ENCODE measurements at places on chromosomes 4 and X. TPM values are rescaled to one million over a fixed set of nuclear protein-coding genes. Genes with fewer than 3 reads are reported as not detected.

The KIF4A gene
- total RNA-seq = 0.20 TPM

The WAS gene
- total RNA-seq = 105 TPM

The CLGN gene
- total RNA-seq = not detected

The SATL1 gene
- not detected for total RNA-seq

The NEXMIF gene
- total RNA-seq = 3.7 TPM

The HSFX4 gene
- not detected for total RNA-seq

The CASP6 gene
- total RNA-seq = 14.2 TPM

The P2RY10 gene
- 47.6 TPM for total RNA-seq

The IL2RG gene
- total RNA-seq = 330 TPM

The FRAS1 gene
- total RNA-seq = not detected

The CHIC1 gene
- total RNA-seq = 17.3 TPM

The AR gene
- total RNA-seq = 0.03 TPM

The ITIH6 gene
- not detected for total RNA-seq

The TRIM2 gene
- 2.3 TPM for total RNA-seq

The LINC00632 gene
- 2.4 TPM for total RNA-seq

The ZNF518B gene
- total RNA-seq = 25.7 TPM

The DNAAF6 gene
- not detected for total RNA-seq

The GYPB gene
- not detected for total RNA-seq

The ADH6 gene
- total RNA-seq = not detected

The FHDC1 gene
- total RNA-seq = 0.11 TPM

The SEPSECS gene
- 17.2 TPM for total RNA-seq

The CENPC gene
- total RNA-seq = 64.8 TPM

The PPP1R2C gene
- total RNA-seq = not detected

The CDKL5 gene
- total RNA-seq = 5.8 TPM

The KDR gene
- not detected for total RNA-seq

The CT45A8 gene
- total RNA-seq = not detected

The ADH7 gene
- not detected for total RNA-seq

The MAGED4 gene
- not detected for total RNA-seq

The BTK gene
- 52.1 TPM for total RNA-seq

The EXOC1L gene
- not detected for total RNA-seq

The SRPK3 gene
- total RNA-seq = not detected

The INPP4B gene
- 61.2 TPM for total RNA-seq

The TLR1 gene
- 41.9 TPM for total RNA-seq

The NAT8L gene
- total RNA-seq = 0.24 TPM

The C4orf51 gene
- not detected for total RNA-seq

The SLAIN2 gene
- 64.4 TPM for total RNA-seq

The GC gene
- not detected for total RNA-seq

The FAM53A gene
- 1.4 TPM for total RNA-seq

The APBB2 gene
- total RNA-seq = 1.5 TPM

The NPY2R gene
- not detected for total RNA-seq

The CXorf49 gene
- not detected for total RNA-seq

The SSX7 gene
- not detected for total RNA-seq

The BTC gene
- total RNA-seq = not detected

The PNMA5 gene
- total RNA-seq = not detected

The PASD1 gene
- not detected for total RNA-seq

The LRCH2 gene
- total RNA-seq = not detected

The LRAT gene
- total RNA-seq = not detected

The EVC2 gene
- total RNA-seq = 0.39 TPM

The CTPS2 gene
- total RNA-seq = 8.9 TPM

The HSD17B13 gene
- 0.89 TPM for total RNA-seq

The FAM236C gene
- total RNA-seq = not detected

The TSPAN7 gene
- total RNA-seq = not detected

The GPM6B gene
- not detected for total RNA-seq

The MAGIX gene
- 2.1 TPM for total RNA-seq

The FGFR3 gene
- not detected for total RNA-seq

Data from naive thymus-derived CD4-positive, alpha-beta T cell (primary cell).